Caco-2 (cell line): ENCODE measurements at places on chromosomes 13 and 19.

DNA sequence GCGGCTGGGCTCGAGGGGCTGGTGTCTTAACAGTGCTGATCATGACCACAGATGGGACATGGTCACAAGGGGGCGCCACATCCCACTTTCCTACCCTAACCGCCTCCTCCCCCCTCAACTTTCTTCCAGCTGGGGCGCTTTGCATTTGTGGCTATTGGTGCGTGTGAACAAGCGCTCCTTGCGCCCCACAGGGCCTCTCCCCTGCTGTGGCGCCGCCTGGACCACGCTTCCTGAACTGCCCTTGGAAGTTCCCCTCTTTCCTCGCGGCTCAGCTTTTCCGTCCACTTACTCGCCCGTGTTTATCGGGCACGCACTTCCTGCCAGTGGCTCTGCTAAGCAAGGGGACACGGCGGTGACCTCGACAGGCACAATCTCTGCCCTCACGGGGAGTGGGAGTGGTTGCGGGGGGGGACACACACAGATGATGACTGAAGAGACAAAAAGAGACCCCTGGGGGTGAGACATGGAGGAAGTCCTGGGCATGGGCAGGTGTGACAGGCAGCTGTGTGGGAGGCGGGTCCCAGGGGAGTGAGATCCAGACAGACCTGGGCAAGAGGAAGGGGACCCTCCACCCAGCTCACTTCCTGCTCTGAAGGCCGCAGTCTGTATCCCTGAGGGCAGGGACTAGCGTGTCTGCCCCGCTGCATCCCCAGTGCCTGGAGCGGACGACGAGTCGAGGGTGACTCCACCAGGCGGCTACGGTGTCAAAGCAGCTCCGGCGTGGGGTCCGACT, 40.3 kb downstream of the ZNF787 start:
- DNase-seq = no peak

DNA sequence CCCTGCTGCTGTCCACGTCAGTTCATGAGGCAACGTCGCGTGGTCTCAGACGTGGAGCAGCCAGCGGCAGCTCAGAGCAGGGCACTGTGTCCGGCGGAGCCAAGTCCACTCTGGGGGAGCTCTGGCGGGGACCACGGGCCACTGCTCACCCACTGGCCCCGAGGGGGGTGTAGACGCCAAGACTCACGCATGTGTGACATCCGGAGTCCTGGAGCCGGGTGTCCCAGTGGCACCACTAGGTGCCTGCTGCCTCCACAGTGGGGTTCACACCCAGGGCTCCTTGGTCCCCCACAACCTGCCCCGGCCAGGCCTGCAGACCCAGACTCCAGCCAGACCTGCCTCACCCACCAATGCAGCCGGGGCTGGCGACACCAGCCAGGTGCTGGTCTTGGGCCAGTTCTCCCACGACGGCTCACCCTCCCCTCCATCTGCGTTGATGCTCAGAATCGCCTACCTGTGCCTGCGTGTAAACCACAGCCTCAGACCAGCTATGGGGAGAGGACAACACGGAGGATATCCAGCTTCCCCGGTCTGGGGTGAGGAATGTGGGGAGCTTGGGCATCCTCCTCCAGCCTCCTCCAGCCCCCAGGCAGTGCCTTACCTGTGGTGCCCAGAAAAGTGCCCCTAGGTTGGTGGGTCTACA, 6.6 kb downstream of the FSTL3 start:
- no peak for DNase-seq

DNA sequence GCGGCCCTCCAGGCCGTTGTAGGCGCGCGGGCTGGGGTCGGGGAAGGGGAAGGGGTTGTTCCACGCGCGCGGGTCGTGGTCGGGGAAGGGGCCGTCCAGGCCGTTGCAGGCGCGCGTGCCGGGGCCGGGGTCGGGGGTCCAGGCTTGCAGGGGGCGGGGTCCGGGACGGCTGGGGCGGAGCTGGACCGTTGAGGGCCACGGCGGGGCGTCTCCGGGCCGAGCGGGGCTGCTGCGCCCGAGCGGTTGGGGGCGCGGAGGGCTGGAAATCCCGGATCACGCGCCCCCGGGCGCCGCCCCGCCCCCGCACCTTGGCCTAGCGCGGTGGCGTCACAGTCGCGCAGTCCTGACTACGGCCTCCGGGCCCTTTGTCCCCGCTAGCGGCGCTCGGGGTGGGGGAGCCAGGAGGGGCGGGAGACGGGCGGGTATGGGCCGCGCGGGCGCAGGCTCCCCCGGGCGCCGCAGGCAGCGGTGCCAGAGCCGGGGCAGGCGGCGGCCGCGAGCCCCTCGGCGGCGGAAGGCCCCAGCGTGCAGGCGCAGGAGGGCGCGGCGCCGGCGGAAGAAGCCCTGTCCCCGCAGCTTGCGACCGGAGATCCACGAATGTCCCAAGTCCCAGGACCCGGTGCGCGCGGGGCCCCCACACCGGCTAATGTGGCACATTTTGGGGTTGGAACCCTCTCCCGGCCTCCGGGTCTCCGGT, 665 bp downstream of the GPX4 start:
- DNase-seq = peak; percentile 80

GRCh38 chr13:44188257-44188656, 185.4 kb upstream of the SERP2 start:
- no peak for DNase-seq

- DNase-seq = no peak
Measured at GRCh38 chr19:33273065-33273736, 29.1 kb downstream of the CEBPA start.

DNA sequence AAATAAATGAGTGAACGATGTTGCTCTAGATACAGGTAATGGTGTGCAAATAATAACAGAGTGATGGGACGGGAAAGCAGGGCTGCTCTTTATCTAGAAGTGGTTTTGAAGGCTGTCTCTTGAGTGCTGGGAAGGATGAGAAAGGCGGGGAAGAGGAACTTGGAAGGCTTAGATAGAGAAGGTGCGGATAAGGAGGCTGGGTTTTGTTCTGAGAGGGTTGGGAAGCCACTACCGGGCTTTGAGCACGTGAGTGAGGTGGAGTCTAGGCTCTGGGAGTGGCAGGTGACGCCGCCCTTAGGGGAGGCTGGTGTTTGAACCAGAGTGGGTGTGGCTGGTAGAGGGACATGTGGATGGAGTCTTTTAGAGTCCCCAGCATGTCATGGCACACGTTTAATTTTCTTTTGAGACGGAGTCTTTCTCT, 811 bp downstream of the ARMC6 start:
- DNase-seq = peak; percentile 80
